NCI-H1930 (cell line): ENCODE measurements at places on chromosomes 6 and 20.

DNA sequence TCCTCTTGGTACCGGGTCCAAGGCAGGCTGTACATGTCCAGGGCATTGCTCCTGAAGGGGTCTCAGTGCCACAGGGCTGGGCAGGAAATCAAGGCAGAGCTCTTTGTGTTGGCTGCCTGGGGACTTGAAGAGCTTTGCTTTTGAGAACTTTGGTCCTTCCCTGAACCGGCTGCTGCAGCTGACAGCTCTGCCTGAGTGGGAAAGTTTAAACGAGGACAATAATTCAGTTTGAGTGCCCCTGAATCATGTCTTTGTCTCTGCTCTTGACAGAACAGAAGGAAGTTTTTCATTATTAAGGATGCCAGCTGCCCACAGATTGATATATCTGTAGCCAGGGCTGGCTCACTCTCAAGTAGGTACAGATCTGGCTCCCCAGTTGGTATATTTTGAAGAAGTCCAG is 56.1 kb downstream of the ANKRD6 start:
- DNase-seq: no peak

- no peak for DNase-seq
Measured at GRCh38 chr6:8108759-8109539, 6.6 kb upstream of the EEF1E1 start.

DNA sequence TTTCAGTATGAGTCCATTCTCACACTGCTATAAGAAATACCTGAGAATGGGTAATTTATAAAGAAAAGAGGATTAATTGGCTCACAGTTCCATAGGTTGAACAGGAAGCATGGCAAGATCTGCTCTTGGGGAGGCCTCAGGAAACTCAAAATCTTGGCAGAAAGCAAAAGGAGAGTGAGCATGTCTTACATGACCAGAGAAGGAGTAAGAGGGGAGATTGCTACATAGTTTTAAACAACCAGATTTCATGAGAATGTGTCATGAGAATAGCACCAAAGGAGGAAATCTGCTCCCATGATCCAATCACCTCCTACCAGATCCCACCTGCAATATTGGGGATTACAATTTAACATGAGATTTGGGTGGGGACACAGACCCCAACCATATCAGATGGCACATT is 672.4 kb downstream of the HTR1B start:
- DNase-seq: no peak

GRCh38 chr20:8372824-8373380 is 240.8 kb downstream of the PLCB1 start:
- DNase-seq: no peak

GRCh38 chr6:35512006-35512405 is 690 bp downstream of the TULP1 start:
- no peak for DNase-seq

- no peak for DNase-seq
Measured at GRCh38 chr6:45514454-45515230, 136.9 kb upstream of the SUPT3H start.

DNA sequence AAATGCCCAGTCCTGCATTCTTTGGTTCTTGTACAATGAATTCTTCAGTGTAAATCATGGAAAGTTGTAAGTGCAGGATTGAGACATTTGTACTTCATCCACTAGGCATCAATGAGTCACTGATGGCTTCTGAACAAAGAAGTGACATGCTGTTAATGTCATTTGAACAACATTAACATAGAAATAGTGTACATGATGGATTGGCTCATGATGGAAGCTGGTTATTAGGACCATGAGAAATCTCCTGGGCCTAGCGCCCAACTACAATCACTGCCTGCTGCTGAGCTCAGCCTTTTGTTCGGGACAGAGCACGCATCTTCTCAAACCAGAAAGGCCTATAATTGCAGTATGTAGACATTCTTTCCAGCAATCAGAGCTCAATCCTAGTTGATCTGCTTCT is 316.8 kb upstream of the TSHZ2 start:
- DNase-seq: no peak

DNA sequence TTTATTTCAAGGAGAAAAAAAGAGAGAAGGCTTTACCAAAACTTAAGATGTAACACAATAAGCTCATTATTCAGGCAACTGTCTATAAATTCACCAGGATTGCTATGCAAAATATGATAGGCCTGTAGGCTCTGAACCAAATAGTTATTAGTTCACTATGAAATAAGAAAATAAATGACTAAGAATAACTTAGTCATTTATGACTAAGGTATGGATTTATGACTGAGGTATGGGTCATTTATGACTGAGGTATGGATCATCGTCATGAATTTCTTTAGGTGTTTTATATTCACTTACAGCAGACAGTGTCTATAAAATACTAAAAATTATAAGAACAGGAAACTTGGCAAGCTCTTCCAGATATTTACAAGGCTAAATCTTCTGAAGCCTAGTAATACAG is 52.1 kb upstream of the SNX9 start:
- DNase-seq: no peak
